NCI-H2029 (cell line): ENCODE measurements at places on chromosomes 3 and 15.
A peak's percentile ranks its signal among the peaks of the same experiment; 100 is the strongest.

DNA sequence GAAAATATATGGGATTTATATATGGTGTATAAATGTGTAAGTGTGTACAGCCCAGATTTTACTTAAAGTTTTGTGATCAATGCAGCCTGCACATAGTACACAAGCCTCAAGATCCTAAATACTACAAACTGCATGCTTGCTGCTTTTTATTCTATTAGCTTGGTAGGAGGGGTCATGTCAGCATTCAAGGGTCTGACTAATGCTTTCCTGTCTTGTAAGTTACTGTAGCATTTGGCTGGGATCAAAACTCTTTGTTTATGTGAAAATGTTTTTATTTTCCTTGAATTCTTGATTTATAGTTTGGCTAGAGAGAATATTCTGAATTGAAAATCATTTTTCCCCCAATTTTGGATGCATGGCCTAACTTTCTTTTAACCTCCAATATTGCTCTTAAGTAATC lies 370.9 kb downstream of the NSUN3 start:
- DNase-seq = no peak

- peak; percentile 22 for DNase-seq
Observed at GRCh38 chr3:127821394-127821793, 921 bp downstream of the MGLL start.

- peak; percentile 35 for DNase-seq
Observed at GRCh38 chr3:44355362-44356033, 16.9 kb downstream of the TCAIM start.

DNA sequence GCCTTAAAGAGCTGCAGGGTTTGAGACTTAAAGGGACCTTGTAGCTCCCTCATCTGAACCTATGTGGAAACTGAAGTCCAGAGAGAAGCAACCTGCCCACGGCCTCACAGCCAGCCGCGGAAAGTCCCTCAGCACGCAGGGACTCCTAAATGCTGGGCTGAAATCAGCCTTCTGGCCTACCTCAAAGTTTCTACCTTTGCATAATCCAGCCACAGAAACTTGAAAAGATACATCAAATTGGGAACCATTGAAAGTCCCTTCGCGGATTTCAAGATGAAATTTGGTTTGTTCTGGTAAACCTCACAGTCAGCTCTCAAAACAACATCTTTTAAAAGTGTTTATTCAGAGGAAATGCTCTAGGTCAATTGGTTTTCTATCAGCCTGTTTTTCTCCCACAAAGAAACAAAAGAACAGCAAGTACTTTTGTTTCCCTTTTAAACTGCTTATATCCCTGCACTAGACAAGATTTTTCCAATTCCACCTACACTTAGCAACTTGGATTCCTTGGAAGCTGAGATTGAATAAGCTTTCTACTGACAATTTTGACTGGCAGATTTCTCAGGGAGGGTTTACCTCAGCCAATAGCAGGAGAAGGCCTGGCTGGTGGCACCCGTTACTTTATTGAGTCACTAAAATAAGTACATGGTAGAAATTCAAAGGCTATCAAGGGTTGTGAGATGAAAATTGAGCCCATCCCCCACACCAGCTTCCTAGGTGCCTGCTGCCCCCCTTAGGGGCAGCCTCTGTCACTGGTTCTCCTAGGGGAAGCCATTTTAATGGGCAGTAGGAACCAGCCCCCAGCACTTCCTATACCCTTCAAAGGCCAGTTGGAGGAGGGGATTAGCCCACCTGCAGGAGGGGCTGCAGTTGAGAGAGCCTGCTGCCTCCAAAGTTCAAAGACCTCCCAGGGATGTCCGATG lies 171.2 kb downstream of the ADAMTS17 start:
- no peak for DNase-seq

DNA sequence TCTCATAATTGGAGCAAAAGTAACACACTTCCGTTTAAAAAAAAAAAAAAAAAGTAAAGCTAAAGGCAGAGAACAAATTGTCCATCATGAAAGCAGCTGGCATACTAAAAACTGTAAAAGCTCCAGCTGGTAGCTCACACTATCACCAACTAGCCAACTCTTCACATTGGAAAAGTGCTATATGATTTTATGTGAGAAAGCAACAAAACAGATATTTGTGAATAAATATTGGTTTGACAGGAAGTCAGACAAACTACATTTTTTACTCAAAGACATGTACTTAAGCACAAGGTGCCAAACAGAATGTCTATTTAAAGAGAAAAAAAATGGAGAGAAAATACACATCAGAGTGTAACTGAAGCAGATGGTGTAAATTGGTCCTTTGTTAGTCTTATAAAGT lies 231.2 kb upstream of the CADM2 start:
- no peak for DNase-seq

GRCh38 chr3:192851821-192852372 lies 65.8 kb downstream of the MB21D2 start:
- peak; percentile 44 for DNase-seq
